Colonic mucosa (tissue), 4 donors: ENCODE measurements at places on chromosomes 5 and 9. TPM values are rescaled to one million over a fixed set of nuclear protein-coding genes. Genes with fewer than 3 reads are reported as not detected.

Gene TAS2R1
- total RNA-seq = not detected

Gene SPINK1
- 423 TPM for total RNA-seq

Gene F12
- total RNA-seq = 14.7 TPM

Gene IFNA13
- total RNA-seq = not detected

Gene LCN9
- total RNA-seq = not detected

Gene ANXA1
- total RNA-seq = 58.2 TPM

Gene FOXE1
- total RNA-seq = not detected

Gene ORM1
- 10.3 TPM for total RNA-seq

GRCh38 chr9:132184124-132184523 is 22.3 kb downstream of the NTNG2 start:
- no peak for DNase-seq

GRCh38 chr5:75225506-75225905 is 11.2 kb downstream of the ANKRD31 start:
- no peak for DNase-seq

- DNase-seq = no peak
Observed at GRCh38 chr5:125269926-125270325, 523.5 kb upstream of the ZNF608 start.

DNA sequence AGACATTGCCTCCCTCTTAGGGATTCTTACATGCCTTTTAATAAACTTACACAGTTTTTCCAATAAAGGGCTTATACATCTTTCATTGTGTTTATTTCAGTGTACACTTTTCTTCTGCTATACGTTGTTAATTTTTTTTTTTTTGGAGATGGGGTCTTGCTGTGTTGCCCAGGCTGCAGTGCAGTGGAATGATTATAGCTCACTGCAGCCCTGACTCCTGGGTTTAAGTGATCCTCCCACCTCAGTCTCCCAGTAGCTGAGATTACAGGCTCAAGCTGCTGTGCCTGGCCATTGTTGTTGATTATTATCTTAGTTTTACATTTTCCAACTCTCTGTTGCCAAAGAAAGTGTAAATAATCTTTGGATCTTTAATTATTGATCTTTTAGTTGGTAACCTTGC is 89.8 kb downstream of the GTF3C4 start:
- DNase-seq = no peak

- DNase-seq = no peak
Observed at GRCh38 chr9:10479172-10479571, 133.6 kb downstream of the PTPRD start.

- DNase-seq = no peak
Observed at GRCh38 chr5:43034591-43034968, 5.5 kb downstream of the ANXA2R start.

DNA sequence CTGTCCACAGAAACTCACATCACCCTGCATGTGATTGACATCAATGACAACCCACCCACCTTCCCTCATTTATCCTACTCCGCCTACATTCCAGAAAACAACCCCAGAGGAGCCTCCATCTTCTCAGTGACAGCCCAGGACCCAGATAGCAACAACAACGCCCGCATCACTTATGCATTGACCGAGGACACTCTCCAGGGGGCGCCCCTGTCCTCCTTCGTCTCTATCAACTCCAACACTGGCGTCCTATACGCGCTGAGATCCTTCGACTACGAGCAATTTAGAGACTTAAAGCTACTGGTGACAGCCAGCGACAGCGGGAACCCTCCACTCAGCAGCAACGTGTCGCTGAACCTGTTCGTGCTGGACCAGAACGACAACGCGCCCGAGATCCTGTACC is 1.7 kb downstream of the PCDHGA3 start:
- no peak for DNase-seq

GRCh38 chr5:87653242-87653641 is 240.5 kb upstream of the CCNH start:
- no peak for DNase-seq

- DNase-seq = no peak
Observed at GRCh38 chr5:133081703-133082102, 29.9 kb downstream of the HSPA4 start.

DNA sequence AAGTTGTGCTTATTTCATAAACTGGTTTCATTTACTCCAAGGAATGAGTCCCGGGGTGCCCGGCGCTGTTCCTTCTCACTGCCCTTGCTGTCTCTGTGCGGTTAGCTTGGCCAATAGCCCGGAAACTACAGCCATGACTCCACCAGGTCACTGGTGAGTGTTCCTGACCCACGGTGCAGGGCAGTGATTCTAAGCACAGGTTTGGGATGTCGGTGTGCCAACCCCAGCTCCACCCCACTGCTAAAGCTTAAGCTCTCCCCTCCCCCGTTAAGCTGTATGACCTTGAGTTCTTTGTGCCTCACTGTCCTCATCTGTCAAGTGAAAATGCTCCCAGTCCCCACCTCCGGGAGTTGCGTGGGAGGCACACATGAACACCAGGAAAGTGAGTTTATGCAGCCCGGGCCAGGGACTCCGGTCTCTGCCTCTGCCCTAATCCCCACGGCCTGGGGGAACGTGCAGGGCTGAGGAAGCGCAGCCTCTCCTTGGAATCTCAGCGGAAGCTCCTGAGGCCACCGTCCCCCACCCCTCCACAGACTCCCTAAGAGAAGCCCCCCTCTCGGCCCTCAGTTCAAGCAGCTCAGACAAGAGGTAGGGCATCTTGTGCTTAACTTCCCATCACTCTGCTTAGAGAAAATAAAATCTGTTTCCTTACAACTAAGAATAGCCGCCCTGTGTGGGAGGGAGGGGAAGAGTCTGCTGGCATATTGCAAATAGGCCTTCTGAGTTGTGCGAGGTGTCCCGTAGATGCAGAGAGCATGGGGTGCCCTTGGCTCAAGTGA is 92.0 kb upstream of the RAI14 start:
- no peak for DNase-seq

DNA sequence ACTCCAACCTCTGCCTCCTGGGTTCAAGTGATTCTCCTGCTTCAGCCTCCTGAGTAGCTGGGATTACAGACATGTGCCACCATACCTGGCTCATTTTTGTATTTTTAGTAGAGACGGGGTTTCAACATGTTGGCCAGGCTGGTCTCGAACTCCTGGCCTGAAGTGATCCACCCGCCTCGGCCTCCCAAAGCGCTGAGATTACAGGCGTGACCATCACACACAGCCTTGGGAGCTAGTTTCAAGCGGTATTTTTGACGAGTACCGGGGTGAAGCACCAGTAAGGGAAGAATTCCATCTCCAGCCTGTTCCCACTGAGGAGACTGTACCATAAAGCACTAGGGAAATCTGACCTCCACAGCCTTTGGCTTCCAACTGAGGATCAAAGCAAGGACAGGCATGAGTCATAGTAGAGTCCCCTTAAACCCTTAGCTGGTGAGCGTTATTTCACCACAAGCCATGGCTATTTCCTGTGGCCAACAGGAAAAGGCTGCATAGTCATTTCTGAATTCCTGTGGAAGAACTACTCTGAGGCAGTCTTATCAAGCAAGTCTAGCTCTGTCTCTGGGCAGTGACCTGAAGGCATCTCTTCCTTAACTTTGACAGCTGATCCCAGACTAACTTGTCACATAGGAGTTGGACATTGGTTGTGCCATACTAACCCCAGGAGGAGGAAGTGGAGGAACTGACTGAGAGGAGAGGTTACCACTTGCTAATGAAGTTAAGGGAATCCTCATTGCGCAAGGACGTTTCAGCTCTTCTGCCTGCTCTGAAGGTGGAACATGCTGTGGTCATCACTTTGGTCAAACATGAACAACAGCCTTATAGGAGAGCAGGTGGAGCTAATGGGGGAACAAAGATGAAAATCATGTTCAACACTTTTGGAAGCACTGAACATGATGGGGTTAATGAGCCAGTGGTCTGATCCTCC is 85.8 kb upstream of the DMRT1 start:
- DNase-seq = no peak

DNA sequence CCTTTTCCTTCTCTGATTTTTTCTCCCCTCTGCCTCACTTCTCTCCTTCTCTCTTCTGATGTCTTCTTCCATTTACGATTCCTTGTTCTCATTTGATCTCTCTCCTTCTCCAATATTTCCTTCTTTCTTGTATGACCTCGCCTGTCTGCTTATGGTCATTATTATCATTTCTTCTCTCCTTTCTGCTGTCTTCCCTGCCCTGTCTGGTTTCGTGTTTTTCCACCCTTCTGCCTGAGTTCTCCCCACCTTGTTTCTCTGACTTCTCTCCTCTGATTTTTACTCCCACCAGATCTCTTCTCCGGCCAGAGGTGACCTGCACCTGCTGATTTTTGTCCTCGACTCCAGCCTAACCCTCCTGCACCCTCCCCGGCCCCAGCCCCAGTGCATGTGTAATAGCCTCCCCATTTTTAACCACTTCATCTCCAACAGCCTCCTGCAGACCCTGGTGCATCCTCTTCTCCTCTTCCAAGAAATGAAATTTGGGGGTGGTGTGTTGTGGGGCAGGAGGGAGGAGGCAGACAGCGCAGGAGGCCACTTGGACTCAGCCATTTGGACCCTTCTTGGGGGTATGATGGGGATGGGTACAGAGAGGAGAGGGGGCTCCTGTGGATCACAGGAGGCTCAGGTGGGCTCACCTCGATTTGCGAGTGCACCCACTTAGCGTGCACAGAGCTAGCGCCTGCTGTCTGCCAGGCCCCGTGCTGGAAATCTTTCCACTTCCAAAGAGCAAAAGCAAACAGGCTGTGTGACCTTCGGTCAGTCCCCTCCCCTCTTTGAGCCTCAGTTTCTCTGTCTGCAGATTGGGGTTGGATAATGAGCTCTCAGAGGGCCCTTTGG is 32.5 kb downstream of the GSN start:
- no peak for DNase-seq

- DNase-seq = no peak
Observed at GRCh38 chr5:161745392-161745791, 59.9 kb downstream of the GABRA6 start.

GRCh38 chr5:139708877-139709581 is 60.9 kb downstream of the CXXC5 start:
- peak; percentile 50 for DNase-seq

DNA sequence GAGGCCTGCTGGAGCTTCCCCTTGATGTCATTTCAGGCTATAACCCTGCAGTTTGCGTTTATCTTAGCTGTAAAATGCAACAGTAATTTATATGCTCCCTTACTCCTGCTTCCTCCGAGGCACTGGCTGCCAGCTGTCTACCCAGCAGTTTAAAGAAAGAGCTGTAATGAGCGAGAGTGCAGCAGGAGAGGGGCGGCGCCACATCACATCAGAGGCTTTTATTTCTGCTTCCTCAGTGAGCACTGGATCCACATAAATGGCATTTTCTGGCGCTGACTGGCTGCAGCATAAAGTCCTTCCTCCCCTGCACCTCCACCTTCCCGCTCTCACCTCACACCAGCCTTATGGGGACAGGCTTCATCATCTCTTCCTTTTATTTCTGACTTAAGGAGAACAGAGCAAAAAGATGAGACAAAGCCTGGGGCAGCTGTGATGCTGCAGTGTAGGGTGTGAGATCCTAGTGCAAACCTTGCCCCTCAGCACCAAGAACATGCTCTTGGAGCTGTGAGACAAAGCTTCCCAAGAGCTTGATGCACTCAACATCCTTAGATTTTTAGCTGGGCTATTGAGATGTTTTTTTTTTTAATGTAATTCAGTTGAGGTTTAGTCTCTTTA is 829.6 kb upstream of the ZNF608 start:
- DNase-seq = peak; percentile 72

DNA sequence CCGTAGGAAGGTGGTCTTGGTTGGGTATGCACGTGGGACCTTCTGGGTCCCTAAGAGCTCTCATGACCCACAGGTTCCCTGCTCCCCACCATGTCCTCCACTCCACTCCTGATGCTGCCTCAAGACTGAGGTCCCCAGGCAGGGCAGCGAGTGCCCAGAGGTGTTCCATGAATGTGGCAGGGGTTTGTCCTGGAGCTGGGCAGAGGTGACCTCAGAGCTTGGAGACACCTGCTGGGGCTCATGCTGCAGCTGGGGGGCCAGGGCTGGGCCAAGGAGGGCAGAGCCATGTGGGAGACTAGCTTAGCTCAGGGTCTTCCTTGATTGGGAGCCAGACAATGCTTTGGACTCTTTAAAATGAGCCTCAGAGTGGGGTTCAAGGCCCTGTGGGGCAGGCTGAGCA is 74.0 kb upstream of the PITX1 start:
- DNase-seq = no peak

- peak; percentile 33 for DNase-seq
Observed at GRCh38 chr5:59562756-59563389, 330.7 kb downstream of the PDE4D start.

DNA sequence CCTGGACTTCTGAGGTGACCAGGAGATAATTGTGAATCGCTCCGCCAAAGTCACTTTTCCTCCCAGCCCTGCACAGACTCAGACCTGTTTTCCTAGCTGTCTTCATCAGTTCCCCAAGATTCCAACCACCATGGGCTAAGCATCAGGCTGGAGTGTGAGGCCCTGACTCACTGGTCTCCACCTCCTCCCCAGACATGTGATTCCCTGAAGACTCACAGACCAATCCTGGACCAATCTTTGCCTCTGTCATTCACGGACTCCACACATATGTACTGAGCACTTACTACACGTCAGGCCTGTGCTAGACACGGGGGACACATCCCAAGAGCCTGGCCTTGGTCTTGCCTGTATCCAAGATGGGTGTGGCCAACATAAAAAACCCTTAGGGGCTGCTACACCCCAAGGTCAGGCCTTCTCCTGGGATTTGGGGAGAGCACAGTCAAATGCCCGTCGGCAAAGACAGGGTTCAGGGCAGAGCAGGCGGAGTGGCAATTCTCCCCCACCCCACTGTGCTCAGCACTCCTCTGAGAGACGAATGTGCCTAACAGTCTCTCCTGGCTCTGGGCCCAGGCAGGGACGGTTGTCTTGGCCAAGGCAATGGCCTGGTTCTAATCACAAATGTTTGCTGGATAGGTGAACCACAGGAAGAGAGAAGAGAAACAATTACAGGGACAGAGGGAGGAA is 11.9 kb downstream of the EEIG1 start:
- peak; percentile 71 for DNase-seq

DNA sequence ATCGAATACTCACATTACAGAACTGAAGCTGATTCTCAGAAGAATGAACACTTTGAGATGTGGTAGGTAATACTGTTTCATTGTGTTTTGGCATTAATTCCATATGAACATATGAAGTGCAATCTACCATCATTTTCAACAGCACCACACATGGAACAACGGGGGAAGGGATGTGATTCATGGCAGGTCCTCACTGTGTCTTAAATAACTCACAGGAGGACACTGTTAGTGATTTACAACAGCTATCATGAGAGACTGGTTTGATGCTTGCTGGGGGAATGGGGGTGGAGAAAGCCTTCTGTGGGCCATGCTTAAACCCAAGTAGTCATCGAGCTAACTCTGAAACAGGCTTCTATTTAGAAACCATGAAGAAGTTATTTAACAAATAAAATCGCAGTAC is 232.9 kb downstream of the SPOCK1 start:
- DNase-seq = no peak

- no peak for DNase-seq
Observed at GRCh38 chr5:66179297-66180051, 35.4 kb downstream of the SREK1 start.

GRCh38 chr9:97388721-97389238 is 23.1 kb upstream of the TDRD7 start:
- DNase-seq = no peak

DNA sequence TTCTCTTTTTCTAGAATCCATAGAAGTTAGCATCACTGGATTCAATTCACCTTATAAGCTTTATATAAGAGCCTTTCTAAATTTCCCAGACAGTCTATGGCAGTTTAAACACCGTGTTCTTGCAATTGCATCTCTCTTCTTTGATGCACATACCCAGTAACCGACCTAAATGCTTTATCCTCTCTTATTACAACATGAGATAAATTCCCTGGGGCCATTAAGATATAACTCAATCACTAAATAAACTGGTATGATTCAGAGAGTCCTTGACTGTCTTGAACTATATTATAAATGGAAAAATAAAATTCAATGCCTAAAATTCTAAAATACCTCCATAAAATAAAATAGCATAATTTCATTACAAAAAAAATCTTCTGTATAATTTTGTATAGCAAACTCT is 98.1 kb downstream of the DIRAS2 start:
- no peak for DNase-seq
